ENCODE measurements at places on chromosomes 5 and 9.

DNA sequence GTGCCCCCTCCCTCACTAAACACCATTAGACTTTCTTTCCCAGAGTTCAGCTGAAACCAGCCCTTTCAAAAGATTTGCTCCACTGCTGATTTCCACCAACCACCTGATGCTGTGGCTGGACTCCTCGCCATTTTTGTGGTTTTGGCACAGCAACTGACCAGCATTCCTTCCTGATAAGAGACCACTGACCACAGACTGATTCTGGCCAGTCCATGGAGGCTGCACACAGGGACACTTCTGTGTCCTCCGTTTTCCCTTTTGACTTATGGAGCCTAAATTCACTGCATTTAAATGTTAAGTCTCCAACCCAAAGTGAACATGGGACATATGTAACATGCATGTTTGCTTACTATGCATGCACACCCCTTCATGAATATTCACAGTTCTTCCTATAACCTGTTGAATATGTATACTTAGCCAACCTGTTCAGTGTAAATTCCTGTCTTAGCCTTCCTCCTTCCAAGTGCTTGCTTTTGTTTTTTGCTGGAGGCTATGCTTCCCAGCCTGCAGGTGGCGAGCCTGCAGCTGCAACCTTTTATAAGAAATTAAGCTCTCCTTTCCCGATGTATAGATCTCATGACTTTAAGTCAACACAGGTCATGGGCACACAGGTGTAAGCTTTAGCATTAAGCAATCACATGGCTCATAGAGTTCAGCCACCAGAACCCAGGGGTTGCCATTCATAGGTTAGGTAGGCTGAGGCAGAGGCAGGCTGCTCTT lies 78.7 kb downstream of the ACTL7B start:
- no peak for DNase-seq

- DNase-seq: no peak
Measured at GRCh38 chr9:18893491-18893890, 139.5 kb downstream of the SAXO1 start.

- no peak for DNase-seq
Measured at GRCh38 chr5:1821862-1822261, 20.7 kb downstream of the NDUFS6 start.

- DNase-seq: no peak
Measured at GRCh38 chr5:50967563-50968355, 301.3 kb downstream of the PARP8 start.

DNA sequence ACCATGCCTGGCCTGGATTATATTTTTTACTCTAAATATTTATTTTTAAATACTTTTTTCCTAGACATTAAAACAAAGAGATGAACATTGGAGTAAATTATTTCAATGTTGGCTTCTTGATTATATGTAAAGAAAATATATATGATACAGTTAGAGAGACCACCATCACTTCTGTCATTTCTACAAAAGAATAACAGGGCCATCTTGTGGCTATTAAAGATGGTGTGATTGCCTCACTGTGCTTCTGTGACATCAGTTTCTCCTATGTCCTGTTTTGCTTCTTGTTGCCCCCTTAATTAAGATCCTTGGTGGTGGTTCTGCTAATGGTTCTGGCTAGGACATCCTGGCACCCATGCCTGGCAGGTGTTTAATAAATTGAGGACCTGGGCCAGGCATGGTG lies 32.9 kb downstream of the NDFIP1 start:
- DNase-seq: peak; percentile 29

DNA sequence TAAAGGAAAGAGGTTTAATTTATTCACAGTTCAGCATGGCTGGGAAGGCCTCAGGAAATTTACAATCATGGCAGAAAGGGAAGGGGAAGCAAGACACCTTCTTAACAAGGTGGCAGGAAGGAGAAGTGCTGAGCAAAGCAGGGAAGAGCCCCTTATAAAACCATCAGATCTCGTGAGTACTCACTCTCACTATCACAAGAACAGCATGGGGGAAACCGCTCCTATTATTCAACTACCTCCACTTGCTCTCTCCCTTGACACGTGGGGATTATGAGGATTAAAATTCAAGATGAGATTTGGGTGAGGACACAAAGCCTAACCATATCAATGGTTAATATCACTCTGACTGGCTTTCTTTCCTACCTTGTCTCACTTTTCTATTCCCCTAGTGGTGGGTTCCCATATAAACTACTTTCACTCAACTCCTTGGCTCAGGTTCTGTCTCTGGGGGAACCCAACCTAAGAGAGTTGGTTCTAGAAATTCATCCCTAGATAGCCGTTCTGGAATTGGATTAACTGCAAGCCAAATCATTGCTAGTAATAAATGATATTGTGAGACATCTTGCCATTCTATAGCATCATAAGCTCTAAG lies 749.8 kb upstream of the GRAMD2B start:
- peak; percentile 2 for DNase-seq

DNA sequence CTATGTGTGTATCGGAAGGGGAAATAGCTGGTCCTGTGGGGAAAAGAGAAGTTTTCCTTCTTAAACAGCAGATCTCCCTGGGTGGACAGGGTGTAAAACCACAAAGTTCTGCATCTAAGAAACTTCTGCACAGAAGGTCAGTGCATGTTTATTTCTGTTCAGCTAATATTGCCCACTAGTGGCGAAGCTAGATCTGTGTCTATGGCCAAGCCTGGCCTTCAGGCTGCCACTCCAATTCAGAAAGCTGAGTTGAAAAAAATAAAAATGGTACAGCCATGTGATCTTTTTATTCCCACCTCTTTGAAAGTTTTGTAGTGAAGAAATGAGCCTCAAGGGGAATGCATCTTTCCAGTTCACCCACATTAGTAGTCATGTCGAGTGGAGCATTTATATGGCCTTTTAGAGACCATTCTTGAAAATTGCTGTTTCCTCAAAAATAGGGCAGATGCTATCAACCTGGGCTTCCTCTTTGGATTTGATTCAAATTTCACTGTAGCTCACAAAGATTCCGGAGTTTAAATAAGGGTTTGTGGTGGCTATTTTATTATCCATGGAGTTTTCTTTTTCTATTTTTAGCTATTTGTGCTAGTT lies 488.0 kb downstream of the PRELID2 start:
- DNase-seq: peak; percentile 24

DNA sequence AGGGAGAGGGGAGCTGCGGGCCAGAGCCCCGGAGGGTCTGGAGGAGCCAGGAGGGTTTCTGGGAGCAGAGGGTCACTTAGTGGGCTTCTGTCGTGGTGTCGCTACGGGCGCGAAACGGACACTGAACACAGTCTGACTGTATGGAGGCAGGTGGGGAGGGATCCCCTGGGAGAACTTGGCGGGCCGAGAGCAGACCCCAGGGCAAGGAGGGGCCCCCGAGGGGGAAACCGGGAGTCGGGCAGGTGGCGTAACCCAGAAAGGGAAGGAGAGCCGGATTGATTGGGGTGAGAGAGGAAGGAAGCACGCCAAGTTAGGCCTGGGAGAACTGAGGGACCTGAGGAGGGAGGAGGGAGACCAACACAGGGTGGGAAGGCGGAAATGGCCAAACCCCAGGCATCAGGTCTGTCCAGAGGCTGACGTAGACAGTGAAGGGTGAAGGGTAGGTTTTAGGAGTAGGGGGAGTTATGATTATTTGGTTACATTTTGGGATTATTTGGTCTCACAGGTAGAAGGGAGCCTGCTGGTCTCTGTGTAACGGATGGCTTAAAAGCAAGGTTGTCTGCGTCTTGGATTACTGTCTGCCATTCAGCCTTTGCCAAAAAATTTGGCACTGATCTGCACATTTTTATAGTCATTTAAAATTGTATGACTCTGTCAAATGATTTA lies 3.3 kb upstream of the MSMP start:
- peak; percentile 60 for DNase-seq

GRCh38 chr5:145968970-145969713 lies 32.8 kb downstream of the SH3RF2 start:
- no peak for DNase-seq

DNA sequence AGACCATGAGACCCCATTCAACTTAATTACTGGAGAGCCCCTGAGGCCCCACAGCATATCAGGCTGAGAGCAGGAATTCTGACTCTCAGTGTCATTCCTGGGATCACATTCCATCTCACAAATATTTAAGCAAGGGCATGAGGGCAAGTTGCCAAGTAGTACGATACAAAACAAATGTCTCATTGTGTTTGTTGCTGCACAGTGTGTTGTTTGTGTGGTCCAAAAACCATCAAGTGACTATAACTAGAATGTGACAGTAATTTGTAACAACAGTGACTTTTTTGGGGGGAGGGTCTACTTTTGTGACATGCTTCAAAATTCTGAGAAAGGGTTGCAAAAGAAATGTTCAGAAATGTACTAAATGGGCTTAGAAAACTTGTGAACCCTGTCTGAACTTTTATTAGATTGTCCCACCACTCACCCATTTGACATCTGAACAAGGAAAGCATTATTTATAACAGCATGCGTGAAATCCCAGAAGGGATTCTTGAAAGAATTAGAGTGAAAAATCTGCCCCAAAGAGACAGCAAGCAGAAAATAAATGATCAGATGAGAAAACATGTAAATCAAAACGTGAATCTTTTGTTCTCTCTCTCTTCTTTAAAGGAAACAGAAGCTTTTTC lies 347.0 kb downstream of the NTRK2 start:
- no peak for DNase-seq

DNA sequence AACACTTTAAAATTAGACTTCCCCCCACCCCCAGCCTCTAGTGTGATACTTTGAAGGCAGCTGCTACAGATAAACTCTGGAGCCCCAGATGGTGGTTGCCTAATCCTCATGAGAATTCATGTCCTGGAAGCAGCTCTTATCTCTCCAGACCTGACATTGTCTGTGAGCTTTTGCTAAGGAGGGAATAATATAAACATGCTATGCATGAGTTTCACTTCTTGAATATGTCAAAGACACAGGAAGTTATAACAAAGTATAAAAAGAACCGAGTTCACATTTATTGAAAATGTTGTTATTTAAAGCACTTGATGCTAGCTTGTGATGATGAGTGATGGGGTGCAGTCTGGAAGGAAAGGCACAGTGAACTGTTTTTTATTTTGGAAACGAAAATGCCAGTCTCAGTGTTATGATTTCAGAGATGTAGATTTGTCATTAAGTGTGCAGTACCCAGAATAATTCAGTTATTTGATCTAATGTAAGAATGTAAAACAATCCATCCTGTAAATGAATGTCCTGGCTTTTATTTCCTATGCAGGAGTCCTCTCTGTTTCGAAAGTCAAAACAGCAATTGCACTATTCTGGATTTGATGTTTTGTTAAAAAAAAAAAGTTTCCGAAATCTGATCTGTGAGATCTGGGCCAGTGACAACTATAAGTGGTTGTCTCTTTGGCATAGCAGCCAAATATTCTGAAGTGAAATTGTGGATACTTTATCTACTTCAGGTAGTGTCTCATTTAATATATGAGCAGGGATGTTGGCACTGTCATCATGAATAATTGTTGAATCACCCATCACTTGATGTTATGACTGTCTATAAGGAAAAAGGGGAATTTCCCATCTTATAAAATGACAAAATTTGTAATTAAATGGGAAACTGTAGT lies 77.0 kb downstream of the ZCCHC7 start:
- DNase-seq: peak; percentile 97

GRCh38 chr9:129673602-129674001 lies 8.2 kb downstream of the PRRX2 start:
- no peak for DNase-seq

DNA sequence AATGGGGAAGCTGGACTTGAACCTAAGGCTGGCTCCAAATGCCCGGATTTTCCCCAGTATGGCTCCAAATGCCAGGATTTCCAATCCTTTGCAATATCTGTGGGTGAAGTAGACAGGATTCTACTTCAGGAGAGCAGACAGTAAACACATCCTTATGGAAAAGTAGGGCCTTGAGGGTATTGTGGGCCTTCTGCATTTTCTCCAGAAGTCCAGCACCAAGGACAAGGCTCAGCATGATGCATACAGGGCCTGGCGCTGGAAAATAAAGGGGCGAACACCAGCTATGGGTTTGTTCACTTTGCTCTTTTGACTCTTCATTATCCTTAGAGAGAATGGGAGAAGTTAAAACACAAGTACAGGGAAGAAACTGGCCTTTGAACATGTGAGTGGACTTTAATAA lies 347.5 kb downstream of the SEMA5A start:
- no peak for DNase-seq

DNA sequence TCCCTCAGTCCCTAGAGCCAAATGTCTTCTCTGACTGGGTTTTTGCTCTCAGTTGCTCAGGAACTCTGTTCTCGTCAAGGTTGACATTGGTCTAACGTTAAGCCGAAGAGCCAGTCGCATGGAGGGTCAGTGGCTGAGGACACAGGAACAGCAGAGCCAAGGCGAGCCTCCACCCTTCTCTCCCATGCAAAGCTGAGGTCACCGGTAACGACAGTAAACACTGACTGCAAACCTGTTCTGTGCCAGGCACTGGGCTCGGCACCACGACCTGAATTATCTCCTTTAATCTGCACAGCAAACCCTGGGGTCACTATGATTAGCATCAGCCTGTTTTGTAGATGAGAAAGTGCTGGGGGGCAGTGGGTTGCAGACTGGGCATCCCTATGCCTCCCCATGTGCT lies 171.0 kb downstream of the COL23A1 start:
- no peak for DNase-seq

GRCh38 chr9:135304886-135305285 lies 174.7 kb upstream of the PPP1R26 start:
- DNase-seq: no peak

- no peak for DNase-seq
Measured at GRCh38 chr5:145941448-145942130, 5.2 kb downstream of the SH3RF2 start.

- peak; percentile 55 for DNase-seq
Measured at GRCh38 chr9:22119522-22120158, 110.5 kb upstream of the CDKN2B start.

- no peak for DNase-seq
Measured at GRCh38 chr9:136684339-136684738, 2.9 kb downstream of the AGPAT2 start.

DNA sequence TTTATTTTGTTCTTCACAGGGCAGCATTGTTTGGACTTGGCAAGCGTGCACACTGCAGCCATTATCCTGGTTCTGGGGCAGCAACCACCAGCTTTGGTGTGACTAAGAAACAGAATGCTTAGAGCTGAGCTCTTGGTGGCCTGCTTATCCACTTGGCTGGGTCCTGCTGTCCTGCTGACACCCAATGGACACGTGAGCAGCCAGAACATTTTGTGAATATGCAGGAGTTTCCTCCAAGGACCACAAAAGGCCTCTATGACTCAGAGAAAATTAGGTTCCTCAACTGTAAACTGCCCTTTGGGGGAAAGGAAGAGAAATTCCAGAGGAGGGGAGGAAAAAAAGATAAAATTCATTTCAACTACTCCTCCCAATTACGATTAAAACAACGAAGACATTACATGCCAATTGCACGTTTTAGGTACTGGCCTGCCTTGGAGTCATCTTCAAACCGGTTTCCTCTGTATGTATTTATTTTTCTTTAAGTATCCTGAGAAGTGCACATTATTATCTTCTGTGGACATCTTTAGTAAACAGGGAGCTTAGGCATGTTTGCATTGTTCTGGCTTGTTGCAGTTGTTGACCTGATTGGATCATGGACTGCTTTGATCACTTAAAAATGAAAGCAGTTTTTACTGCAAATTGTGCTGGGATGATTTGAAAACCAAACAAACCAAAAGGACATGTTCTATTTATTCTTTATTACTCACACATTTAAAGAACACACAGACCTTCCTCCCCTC lies 82.3 kb upstream of the TLE4 start:
- no peak for DNase-seq

- no peak for DNase-seq
Measured at GRCh38 chr5:155936520-155937406, 390.2 kb upstream of the SGCD start.

- peak; percentile 51 for DNase-seq
Measured at GRCh38 chr5:132459983-132460838, 30.4 kb downstream of the IRF1 start.

Measured in NAMALWA (cell line).